ENCODE measurements at places on chromosomes 6 and 20.
A peak's percentile ranks its signal among the peaks of the same experiment; 100 is the strongest.

DNA sequence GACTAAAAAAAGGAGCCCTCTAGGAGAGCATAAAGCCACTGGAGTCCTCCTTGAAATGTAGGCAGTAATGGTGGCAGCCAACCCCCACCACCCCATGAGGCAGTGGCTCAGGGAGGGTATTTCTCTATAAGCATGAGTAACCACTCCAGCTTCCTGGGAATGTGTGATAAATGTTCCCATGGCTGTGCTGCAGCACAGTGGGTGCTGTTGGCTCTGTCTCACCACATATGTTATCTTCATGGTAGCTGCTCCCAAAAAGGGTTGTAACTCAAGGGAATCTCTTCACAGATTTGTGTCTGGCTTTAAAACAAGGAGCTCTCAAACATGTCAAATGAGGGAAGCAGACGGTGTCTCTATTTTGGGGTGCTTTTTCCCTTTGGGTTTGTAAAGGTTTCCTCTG, 7.5 kb upstream of the PHACTR1 start:
- DNase-seq, result no peak

GRCh38 chr20:53902968-53903651, 167.3 kb downstream of the BCAS1 start:
- no peak for DNase-seq

- DNase-seq, result peak; percentile 5
Observed at GRCh38 chr6:50714487-50715379, 1.4 kb downstream of the TFAP2D start.

GRCh38 chr6:149230712-149231460, 86.6 kb upstream of the TAB2 start:
- DNase-seq, result no peak

- DNase-seq, result no peak
Observed at GRCh38 chr6:25655723-25656122, 3.7 kb downstream of the SCGN start.

GRCh38 chr6:111625461-111626391, 20.0 kb upstream of the TRAF3IP2 start:
- no peak for DNase-seq

- no peak for DNase-seq
Observed at GRCh38 chr6:135114355-135115145, 59.9 kb upstream of the HBS1L start.

GRCh38 chr6:159089443-159089842, 44.7 kb upstream of the TAGAP start:
- DNase-seq, result no peak

- DNase-seq, result no peak
Observed at GRCh38 chr20:24766826-24767622, 182.0 kb upstream of the CST7 start.

GRCh38 chr6:1659816-1660215, 50.1 kb downstream of the FOXC1 start:
- DNase-seq, result no peak

DNA sequence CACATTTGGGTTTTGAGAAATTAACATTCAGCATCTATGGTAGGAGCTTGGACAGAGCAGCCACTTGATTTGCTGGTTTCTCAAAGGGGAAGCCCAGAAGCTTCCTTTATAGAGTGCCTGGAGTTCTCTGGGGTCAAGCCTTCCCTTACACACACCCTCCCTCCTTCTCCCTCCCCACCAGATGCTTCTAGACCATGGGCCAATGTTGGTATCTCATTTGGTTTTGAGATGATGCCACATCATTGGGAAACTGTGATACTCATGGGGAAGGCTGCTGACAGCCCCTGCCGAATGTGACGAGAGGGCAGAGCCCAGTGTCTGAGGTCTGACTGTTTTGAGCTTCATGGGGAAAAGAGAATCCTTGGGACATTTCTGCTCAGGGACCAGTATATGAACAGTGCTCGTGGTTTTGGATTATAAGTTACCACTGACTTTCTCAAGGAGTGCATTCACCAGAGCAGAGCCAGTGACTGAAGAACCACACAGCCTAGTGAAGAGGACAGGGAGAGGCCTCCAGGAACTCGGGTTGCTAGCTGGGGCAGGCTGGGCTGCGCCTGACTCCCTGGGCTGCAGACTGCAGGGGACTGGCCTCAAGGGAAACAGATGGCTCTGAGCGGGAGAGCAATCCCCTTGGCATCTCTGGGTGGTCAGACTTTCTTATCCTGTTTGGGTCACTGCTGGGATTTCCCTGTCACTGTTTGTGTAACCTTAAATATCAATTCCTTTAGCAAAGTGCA, 46.4 kb upstream of the CST5 start:
- DNase-seq, result no peak

- no peak for DNase-seq
Observed at GRCh38 chr6:40500227-40500626, 86.9 kb downstream of the LRFN2 start.

DNA sequence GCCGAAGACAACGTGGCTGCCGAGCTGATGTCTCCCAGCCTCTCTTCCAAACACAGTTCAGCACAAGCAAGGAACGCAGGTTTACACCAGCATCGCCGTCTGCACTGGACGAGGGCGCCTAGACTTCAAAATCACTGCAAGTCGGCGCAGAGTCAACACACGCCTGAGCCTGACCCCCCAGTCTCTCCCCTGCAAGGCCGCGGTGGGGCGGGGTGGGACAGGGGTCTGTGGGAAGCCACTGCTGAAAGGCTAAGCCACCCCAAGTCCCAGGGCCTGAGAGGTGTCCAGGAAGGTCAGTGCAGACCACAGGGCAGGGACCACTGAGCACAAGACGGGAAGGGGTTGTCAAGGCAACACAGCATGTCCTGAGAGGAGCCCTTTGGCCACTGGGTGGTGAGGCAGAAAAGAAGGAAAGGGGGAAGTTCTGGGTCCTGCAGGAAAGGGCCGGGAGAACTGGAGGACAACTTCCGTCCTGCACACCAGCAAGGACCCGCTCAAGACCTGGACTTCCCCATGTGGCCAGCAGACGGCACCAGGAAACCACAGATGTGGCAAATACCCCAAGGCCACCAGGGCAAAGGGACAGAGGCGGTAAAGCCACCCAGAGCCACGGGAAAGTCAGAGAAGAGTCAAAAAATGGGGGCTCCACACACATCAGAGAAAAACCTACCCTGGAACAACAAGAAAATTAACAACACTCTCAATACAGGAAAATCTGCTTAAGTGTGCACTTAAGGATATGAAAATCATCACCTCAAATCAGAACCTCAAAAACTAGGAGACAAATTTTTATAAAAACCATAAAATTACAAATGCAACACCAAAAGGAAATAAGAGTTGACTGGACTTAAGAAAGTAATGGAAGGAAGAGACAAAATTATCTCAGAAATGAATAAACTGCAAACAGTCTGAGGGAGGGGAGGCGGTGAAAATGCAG, 84.8 kb downstream of the TAF4 start:
- DNase-seq, result no peak
